ENCODE measurements at places on chromosomes 7 and 10. TPM values are rescaled to one million over a fixed set of nuclear protein-coding genes. Genes with fewer than 3 reads are reported as not detected.

Gene IL6
- total RNA-seq: 0.66 TPM

Gene NPSR1
- total RNA-seq: not detected

Gene LAMB1
- total RNA-seq: not detected

Gene CCDC136
- total RNA-seq: 11.3 TPM

Gene PILRA
- 11.5 TPM for total RNA-seq

Gene VAX1
- total RNA-seq: not detected

Gene HABP2
- total RNA-seq: not detected

Gene MYL10
- total RNA-seq: not detected

Gene AP5Z1
- total RNA-seq: 60.4 TPM

Gene IFIT1B
- total RNA-seq: not detected

Gene SNCG
- total RNA-seq: not detected

Gene COMMD3
- total RNA-seq: 75.9 TPM

Gene TMEM176A
- not detected for total RNA-seq

Gene C10orf105
- total RNA-seq: 0.61 TPM

Gene APBB1IP
- 66.2 TPM for total RNA-seq

Gene SPRN
- not detected for total RNA-seq

Gene PTPRN2
- total RNA-seq: 5.1 TPM

Gene SEMA3A
- total RNA-seq: 0.59 TPM

Gene ADRB1
- total RNA-seq: not detected

Gene ZNF273
- 8.6 TPM for total RNA-seq

Gene TRIM73
- total RNA-seq: 11.1 TPM

Gene TMEM26
- total RNA-seq: not detected

Gene LRRTM3
- not detected for total RNA-seq

Gene CALCR
- total RNA-seq: not detected

Gene LRRC18
- total RNA-seq: not detected

Gene OR2A7
- 3.9 TPM for total RNA-seq

Gene CTAGE8
- 0.98 TPM for total RNA-seq

Gene PTPN20
- 2.8 TPM for total RNA-seq

Gene HOXA7
- total RNA-seq: not detected

Gene LIPK
- total RNA-seq: not detected

Gene FAM237B
- total RNA-seq: not detected

Gene HOXA9
- not detected for total RNA-seq

Gene KIAA1549
- total RNA-seq: 0.45 TPM

Gene VIPR2
- total RNA-seq: 2.2 TPM

Gene FGL2
- 5.2 TPM for total RNA-seq

Gene ANKRD30A
- total RNA-seq: not detected

All from T-helper 2 cell treated with Interferon-gamma antibody and Interleukin-4, amounts not matched to agents 100 ng/mL and 5 ng/mL, for 36 hours (primary cell).